ENCODE measurements at places on chromosomes 2 and 18.

- no peaks in the 10 kb centered on the region for H3K27me3 ChIP-seq
- no peak for DNase-seq
- no peak overlapping the region for H3K4me3 ChIP-seq
- peaks cover 3% of the 10 kb centered on the region for H3K4me1 ChIP-seq
- no peak overlapping the region for H3K27ac ChIP-seq
- no peaks in the 10 kb centered on the region for H3K36me3 ChIP-seq
Measured at GRCh38 chr2:169091761-169092519, 22.6 kb downstream of the DHRS9 start.

DNA sequence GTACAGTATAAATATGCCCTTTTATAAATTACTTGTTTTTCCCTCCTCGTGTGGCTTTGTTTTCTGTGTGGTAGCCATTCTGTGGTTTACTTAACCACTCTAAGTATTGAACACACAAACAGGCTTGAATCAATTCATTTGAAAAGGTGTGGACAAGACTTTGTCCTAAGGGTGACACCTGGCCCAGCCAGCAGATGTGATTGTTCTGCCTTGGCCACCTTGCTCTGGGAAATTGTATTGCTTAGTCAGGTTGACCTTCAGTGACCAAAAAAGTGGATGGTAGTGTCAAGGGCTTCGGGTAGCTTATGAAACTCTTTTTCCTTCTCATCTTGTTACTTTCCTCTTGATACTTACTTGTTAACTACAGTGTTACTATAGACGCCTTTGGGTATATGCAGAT lies 61.9 kb downstream of the DGKD start:
- peaks cover 8% of the 10 kb centered on the region for H3K4me1 ChIP-seq
- no peak for DNase-seq
- H3K4me3 ChIP-seq, result no peak overlapping the region
- H3K36me3 ChIP-seq, result no peaks in the 10 kb centered on the region
- no peaks in the 10 kb centered on the region for H3K27me3 ChIP-seq

GRCh38 chr2:234615643-234616356 lies 118.9 kb upstream of the ARL4C start:
- DNase-seq, result no peak
- no peak overlapping the region for H3K4me3 ChIP-seq

DNA sequence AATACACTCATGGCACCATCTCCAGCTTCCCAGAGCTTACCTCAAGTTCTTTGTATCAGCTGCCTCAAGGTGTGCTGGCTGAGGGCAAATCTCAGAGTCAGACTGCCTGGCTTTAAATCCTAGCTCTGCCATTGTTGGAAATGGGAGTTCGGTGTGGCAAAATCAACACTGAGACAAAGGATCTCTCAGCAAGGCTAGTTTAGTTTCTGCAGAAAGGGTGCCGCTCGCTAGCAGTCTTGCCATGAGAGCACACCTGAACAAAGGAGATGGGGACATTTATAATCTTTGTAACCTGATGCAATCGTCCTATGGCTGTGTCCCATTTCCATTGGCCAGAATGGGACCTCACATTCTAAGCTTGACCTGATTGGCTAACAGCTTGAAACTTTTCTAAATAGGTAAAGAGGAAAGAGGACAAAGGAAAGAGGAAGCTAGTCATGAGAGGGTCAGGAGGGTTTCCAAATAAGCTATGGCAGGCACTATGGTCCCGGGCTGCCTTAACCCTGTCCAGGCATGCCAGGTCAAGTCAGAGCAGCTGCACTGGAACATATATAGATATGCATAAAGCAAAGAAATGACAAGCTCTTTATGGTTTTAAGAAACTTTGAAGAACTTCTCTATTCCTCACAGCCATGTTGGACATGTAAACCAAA lies 4.3 kb upstream of the UBE2F start:
- no peaks in the 10 kb centered on the region for H3K4me1 ChIP-seq
- peaks cover 5% of the 10 kb centered on the region for H3K27me3 ChIP-seq
- no peak for DNase-seq

- no peaks in the 10 kb centered on the region for H3K27me3 ChIP-seq
- H3K36me3 ChIP-seq, result no peaks in the 10 kb centered on the region
- peak; percentile 62 for DNase-seq
Measured at GRCh38 chr2:236847023-236847422, 238.7 kb upstream of the COPS8 start.

GRCh38 chr2:26974352-26974751 lies 3.9 kb downstream of the MAPRE3 start:
- DNase-seq, result no peak
- H3K4me1 ChIP-seq, result peaks cover 5% of the 10 kb centered on the region
- no peaks in the 10 kb centered on the region for H3K36me3 ChIP-seq
- peaks cover 31% of the 10 kb centered on the region for H3K27me3 ChIP-seq
- no peak overlapping the region for H3K4me3 ChIP-seq

- H3K27me3 ChIP-seq, result no peaks in the 10 kb centered on the region
- no peaks in the 10 kb centered on the region for H3K36me3 ChIP-seq
- no peak overlapping the region for H3K27ac ChIP-seq
Measured at GRCh38 chr18:40088130-40088529, 1866.9 kb upstream of the PIK3C3 start.

DNA sequence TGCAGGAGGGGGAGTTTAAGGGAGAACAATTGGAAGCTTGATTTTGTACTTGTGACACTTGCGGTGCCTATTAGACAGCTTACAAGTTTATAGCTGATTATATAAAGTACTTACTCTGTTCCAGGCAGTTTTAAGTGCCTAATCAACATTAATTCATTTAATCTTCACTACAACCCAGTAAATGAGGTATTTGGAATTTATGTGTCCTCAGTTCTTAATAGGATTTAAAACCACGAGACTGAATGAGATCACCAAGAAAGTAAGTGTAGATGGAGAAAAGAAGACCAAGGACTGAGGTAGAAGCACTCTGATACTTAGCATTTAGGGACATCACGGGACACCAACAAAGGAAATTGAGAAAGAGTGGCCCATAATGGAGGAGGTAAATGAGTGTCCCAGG lies 49.8 kb downstream of the ZC3H15 start:
- H3K4me3 ChIP-seq, result no peak overlapping the region
- no peaks in the 10 kb centered on the region for H3K27me3 ChIP-seq
- no peak for DNase-seq
- H3K36me3 ChIP-seq, result no peaks in the 10 kb centered on the region
- H3K4me1 ChIP-seq, result peaks cover under 1% of the 10 kb centered on the region

DNA sequence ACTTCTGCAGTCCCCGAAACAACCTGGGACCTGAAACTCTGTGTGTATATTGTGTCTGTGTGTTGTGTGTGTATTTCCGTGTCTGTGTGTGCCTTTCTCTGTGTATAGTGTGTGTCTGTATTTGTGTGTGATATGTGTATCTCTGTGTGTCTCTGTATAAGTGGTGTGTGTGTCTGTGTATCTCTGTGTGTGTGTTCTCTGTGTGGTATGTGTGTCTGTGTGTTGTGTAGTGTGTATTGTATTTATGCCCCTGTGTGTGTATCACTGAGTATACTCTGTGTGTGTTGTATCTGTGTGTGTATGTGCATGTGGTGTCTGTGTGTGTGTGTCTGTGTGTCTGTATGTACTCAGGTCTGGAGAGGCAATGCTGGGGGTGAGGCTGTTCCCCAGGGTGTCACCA lies 11.6 kb downstream of the CASP8 start:
- no peaks in the 10 kb centered on the region for H3K4me1 ChIP-seq
- H3K36me3 ChIP-seq, result no peaks in the 10 kb centered on the region
- DNase-seq, result no peak
- no peaks in the 10 kb centered on the region for H3K27me3 ChIP-seq
- H3K4me3 ChIP-seq, result no peak overlapping the region

GRCh38 chr2:143489145-143489544 lies 359.9 kb downstream of the ARHGAP15 start:
- H3K27ac ChIP-seq, result no peak overlapping the region
- no peaks in the 10 kb centered on the region for H3K4me1 ChIP-seq
- H3K27me3 ChIP-seq, result no peaks in the 10 kb centered on the region
- no peak for DNase-seq

- no peaks in the 10 kb centered on the region for H3K4me1 ChIP-seq
- H3K27ac ChIP-seq, result no peak overlapping the region
- no peak overlapping the region for H3K4me3 ChIP-seq
- DNase-seq, result no peak
- H3K36me3 ChIP-seq, result peaks cover 42% of the 10 kb centered on the region
Measured at GRCh38 chr2:63855418-63856302, 14.0 kb downstream of the UGP2 start.

DNA sequence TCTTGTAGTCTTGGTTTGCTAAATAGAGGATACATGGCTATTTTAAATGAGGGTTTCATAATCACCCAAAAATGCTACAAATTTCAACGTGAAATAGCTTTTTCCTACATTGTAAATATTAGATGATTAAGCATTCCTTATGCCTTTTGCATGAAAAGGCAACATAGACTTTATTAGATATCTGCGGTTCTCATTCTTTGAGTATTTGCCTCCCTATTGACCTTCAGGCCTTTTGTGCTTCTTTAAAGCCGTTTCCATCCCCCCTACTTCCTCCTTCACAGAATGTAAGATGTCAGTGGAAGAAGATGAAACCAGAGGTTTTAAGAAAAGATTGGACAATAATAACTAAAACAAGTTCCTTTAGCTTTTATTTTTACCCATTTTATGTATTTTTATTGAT lies 144.1 kb downstream of the UBE2E3 start:
- DNase-seq, result no peak
- H3K4me3 ChIP-seq, result no peak overlapping the region
- no peaks in the 10 kb centered on the region for H3K4me1 ChIP-seq
- peaks cover 34% of the 10 kb centered on the region for H3K27me3 ChIP-seq
- no peak overlapping the region for H3K27ac ChIP-seq

GRCh38 chr2:161239326-161240109 lies 68.7 kb upstream of the PSMD14 start:
- peaks cover 9% of the 10 kb centered on the region for H3K4me1 ChIP-seq
- peak; percentile 83 for DNase-seq
- H3K27me3 ChIP-seq, result peaks cover 12% of the 10 kb centered on the region
- peaks cover 3% of the 10 kb centered on the region for H3K36me3 ChIP-seq
- peak overlapping the region; percentile 79 for H3K4me3 ChIP-seq
- H3K27ac ChIP-seq, result peak overlapping the region; percentile 36

DNA sequence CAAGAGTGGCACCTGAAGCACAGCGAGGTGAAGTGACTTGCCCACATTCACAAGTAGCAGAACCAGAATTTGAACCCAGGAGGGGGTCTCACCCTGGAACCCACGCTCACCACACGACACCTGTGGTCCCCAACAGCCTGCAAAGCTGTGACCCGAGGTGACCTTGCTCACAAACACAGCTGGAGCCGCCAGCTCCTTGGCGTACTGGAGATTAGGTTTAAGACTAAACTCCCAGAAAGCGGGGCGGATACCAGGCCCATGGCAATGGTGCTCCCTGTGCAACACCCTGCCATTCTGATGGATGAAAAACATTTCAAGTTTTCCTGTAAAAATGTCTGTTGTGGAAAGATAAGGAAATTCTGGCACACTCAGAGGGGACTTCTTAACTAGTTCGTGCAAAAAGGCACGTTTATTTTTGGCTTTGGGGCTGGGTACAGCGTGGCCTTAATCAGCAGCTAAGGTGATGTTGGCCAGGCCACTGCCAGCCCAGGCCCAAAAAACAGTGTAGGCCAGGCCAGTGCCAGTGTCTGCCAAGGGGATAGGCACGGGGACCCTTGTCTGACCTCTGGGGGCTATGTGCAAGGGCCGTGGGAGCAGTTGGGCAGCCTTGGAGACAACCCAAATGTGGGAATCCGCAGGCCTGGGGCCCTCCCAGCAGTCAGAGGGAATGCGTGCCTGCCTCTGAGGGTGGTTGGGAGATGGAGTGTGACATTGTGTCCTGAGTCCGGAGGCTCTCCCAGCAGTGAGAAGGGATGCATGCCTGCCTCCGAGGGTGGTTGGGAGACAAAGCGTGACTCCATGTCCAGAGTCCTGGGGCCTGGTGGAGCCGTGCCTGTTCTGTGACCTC lies 185.0 kb upstream of the HS6ST1 start:
- H3K27me3 ChIP-seq, result no peaks in the 10 kb centered on the region
- DNase-seq, result peak; percentile 31
- H3K4me1 ChIP-seq, result peaks cover 5% of the 10 kb centered on the region
- no peaks in the 10 kb centered on the region for H3K36me3 ChIP-seq
- no peak overlapping the region for H3K4me3 ChIP-seq
- H3K27ac ChIP-seq, result no peak overlapping the region

DNA sequence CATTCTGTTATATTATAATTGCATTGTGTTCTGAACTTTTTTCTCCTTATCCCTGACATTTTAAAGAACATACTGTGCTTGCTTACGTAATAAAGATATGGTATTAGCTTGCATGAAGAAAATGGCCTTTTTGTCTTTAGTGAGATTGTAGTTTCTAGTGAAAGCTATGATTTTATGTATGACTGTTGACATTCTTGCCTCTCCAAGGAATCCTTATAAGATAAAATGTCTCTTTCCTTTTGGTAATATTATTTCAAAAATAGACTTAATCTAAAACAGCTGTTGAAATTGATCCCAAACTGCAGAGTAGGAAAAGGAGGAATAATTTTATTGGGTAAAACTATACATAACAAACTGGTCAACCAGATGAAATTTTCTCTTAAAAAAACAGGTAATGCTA lies 40.8 kb upstream of the CCDC102B start:
- H3K27ac ChIP-seq, result no peak overlapping the region
- H3K4me1 ChIP-seq, result no peaks in the 10 kb centered on the region
- no peak overlapping the region for H3K4me3 ChIP-seq
- DNase-seq, result no peak
- no peaks in the 10 kb centered on the region for H3K27me3 ChIP-seq

- peak; percentile 67 for DNase-seq
- no peaks in the 10 kb centered on the region for H3K4me1 ChIP-seq
- H3K27me3 ChIP-seq, result no peaks in the 10 kb centered on the region
- H3K27ac ChIP-seq, result peak overlapping the region; percentile 13
- H3K4me3 ChIP-seq, result no peak overlapping the region
- H3K36me3 ChIP-seq, result no peaks in the 10 kb centered on the region
Measured at GRCh38 chr2:1594373-1595171, 149.7 kb downstream of the PXDN start.

GRCh38 chr2:9617749-9618148 lies 13.0 kb downstream of the YWHAQ start:
- no peak overlapping the region for H3K27ac ChIP-seq
- peaks cover 73% of the 10 kb centered on the region for H3K36me3 ChIP-seq
- H3K4me1 ChIP-seq, result no peaks in the 10 kb centered on the region
- H3K27me3 ChIP-seq, result no peaks in the 10 kb centered on the region
- DNase-seq, result no peak

- no peak overlapping the region for H3K27ac ChIP-seq
- no peak overlapping the region for H3K4me3 ChIP-seq
- peak; percentile 78 for DNase-seq
- H3K4me1 ChIP-seq, result no peaks in the 10 kb centered on the region
Measured at GRCh38 chr2:29841386-29842004, 79.9 kb downstream of the ALK start.

DNA sequence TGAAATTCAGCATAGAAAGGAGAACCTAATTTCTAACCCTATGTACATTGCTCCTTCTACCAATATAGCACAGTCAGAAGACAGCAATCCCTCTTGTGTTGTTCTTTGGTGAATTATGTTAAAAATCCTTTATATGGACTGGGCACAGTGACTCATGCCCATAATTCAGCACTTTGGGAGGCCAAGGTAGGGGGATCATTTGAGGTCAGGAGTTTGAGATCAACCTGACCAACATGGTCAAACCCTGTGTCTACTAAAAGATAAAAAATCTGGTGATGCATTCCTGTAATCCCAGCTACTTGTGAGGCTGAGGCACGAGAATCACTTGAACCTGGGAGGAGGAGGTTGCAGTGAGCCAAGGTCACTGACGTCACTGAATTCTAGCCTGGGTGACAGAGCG lies 195.6 kb downstream of the TMX3 start:
- no peak overlapping the region for H3K4me3 ChIP-seq
- no peak for DNase-seq
- H3K27me3 ChIP-seq, result no peaks in the 10 kb centered on the region
- H3K36me3 ChIP-seq, result no peaks in the 10 kb centered on the region
- H3K4me1 ChIP-seq, result no peaks in the 10 kb centered on the region
